ENCODE measurements at places on chromosomes 1 and 21.

- DNase-seq = no peak
These were observed 55.0 kb downstream of the WNT9A start for GRCh38 chr1:227892489-227893299.

- DNase-seq = no peak
These were observed 8.4 kb upstream of the SLC37A1 start for GRCh38 chr21:42505090-42505726.

GRCh38 chr21:34845521-34846451, 177.0 kb downstream of the CLIC6 start:
- DNase-seq = no peak

- peak; percentile 91 for DNase-seq
These were observed 83.3 kb downstream of the CDC42BPA start for GRCh38 chr1:227234998-227235405.

DNA sequence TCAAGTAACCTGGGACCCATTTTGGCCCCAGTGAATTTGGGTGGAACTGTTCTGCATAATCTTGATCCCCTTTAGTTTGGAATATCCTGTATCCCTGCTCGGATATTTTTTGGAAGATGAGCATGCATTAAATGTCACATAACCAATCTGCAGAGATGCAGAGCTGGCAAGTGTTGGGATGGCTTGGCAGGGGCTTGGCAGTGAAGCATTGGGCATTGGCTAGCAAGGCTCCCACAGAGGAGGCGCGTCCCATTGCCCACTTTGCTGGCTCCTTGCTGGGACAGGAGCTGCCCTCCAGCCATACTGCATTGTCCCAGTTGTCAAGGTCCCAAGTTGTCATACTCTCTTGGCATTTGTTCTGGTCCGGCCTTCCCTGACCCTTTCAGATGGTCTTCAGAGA, 29.9 kb downstream of the LAMC2 start:
- DNase-seq = no peak

DNA sequence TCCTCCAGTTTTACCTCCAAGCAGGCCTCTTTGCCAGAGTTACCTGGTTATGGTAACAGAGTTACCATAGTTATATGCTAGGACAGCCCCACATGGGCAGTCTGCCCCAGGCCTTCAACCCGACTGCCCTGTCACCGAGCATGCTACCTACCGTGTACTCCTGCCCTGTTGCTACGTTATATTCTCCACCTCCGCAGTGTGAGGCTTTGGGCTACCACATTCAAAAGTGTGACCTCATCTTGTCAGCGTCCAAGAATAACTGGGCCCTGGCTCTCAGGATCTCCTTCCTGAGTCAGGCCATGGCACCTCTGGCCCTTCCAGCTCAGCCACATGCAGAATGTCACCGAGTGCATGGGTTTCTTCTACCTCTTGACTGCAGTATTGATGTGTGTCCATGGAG, 8.9 kb downstream of the MAPKAPK2 start:
- no peak for DNase-seq

- no peak for DNase-seq
These were observed at the start of gene ELAVL4 for GRCh38 chr1:50108497-50109059. TSS of gene ELAVL4 (plus strand) at chr1:50108920. CDS start at chr1:50109190, 270 bp downstream.

DNA sequence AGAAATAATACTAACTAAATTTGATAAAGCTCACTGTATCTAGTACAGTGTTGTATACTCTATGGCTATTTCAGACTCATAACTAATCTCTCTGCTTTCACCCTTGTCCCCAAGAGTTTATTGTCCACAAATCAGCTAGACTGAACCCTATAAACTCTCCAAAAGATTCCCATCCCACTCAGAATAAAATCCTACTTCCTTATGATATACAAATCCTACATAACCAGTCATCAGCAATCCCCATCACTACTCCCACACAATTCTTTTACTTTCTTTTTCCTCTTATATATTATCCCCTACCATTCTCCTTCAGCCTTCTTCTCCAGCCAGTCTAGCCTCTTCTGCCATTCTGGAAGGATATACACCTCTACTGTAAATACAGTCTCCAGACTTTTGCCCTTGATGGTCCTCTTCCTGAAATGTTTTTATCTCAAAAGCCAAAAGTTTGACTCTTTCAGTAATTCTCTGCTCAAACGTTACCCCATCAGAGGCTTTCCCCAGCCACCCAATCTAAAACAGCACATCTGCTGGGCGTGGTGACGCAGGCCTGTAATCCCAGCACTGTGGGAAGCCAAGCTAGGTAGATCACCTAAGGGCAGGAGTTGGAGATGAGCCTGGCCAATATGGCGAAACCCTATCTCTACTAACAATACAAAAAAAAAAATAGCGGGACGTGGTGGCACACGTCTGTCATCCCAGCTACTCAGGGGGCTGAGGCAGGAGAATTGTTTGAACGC, 41.6 kb downstream of the ABL2 start:
- peak; percentile 29 for DNase-seq

DNA sequence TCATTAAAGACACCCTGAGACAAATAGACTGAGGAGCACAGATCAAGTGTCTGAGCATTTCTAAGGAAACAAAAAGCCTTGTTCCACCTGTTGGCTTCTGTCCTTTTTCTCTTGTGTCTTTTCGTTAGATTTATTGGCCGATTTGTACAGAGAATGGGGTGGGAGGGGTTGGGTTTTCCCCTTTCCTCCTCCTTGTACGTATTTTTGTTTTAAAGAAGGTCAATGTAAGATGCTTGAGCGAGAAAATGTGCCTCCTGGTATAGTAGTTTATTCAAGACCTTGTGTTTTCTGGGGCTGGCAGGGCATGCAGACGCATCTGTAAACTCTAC, 1.2 kb downstream of the BCL9 start:
- no peak for DNase-seq

- no peak for DNase-seq
These were observed 2.0 kb upstream of the SRM start for GRCh38 chr1:11061652-11062365.
